ENCODE measurements at places on chromosomes 2 and 18.

DNA sequence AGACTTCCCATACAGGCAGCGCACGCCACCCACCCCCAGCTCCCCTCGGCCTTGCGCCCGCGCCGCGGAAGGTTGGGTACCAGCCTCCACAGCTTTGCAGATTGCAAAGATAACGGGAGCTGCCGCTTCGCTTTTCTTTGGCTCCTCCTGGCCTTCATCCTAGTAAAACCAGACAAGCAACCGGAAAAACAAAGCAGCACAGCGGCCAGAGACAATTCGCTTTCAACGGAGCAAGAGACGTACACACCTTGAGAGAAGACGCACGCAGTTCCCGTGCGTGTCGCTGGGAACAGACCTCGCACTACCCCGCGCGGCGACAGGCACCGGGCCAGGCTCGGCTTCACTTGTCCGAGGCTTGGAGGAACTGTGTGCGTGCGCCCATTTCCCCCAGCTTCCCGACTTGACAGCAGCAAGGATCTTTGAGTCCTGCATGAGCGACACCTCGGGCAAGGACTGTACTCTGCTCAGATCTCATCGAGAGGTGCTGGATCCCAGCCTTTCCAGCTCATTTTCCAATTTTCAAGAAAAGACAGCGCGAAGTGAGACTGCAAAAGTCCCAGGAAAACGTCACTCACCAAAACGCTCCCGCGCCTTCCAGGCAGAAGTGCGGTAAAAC, 964 bp downstream of the ZBTB7C start:
- DNase-seq, result no peak

GRCh38 chr2:3490191-3491170, 28.9 kb downstream of the ADI1 start:
- no peak for DNase-seq

- no peak for DNase-seq
Measured at GRCh38 chr2:224379986-224380385, 21.9 kb downstream of the FAM124B start.

DNA sequence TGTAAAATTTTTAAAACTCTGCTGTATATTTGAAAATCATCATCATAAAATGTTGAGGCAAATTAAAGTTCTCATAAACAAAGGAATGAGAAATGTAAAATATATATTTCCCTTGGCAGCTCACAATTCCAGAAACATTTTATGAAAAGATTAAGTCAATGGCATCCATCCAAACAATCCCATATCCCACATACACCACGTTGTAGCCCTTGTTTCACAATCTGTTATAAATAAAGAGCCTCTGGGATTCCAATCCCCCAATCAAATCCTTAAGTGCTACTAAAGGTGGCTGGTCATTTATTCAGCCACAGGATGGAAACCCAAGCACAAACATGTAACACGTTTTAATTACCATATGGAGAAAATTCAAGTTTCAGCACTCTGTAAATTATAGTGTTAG, 51.7 kb downstream of the GFPT1 start:
- DNase-seq, result no peak

DNA sequence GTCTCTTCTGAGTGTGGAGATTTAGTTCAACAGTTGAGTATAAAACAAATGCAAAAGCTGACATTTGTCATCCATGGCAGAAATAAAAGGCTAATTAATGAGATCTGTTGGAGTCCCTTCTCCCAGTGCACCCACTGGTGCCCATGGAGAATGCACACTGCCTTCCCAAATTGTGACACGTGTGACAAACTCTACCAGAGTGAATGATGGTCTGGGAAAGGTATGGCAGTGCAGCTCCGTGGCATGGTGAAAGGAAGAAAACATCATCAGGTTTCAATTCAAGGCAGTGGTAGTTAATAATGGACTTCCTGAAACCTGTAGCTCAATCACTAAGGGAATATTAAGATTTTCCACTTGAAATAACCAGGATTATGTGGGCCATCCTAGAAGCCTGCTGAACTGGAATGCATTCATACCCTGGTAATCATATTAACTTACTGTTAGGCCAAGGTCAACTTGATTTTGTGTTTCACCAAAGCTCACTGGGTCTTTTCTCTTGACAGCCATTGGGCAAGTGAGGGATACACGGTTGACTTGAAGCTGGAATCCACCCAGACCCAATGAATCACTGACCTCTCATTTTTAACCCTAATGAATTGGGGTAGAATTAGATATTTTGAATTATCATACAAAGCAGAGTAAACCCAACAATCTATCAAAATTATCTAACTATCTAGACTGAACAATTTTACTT, 167.6 kb downstream of the AFF3 start:
- DNase-seq, result no peak

DNA sequence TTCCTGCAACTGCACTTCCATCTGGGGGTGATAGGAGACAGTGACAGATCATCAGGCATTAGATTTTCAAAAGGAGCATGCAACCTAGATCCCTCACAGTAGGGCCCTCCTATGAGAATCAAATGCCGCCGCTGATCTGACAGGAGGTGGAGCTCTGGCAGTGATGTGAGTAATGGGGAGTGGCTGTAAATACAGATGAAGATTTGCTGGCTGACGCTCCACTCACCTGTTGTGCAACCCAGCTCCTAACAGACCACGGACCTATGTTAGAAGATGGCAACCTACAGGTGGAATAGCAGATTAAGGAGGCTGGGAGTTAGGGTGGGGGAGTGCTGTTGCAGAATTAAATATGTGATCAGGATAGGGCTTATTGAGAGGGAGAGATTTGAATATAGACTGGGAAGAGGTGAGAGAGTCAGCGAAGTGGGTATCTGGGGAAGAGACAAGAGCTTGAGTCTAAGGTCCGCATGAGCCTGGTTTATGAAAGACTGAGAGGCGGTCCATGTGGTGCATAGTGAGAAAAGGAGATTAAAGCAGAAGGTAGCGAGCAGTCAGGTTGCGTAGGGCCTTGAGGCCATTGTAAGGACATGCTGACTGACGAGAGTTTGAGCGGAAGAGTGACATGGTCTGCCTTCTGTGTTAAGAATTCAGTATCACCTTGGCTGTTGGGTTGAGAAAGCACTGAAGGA, 31.3 kb upstream of the TOGARAM2 start:
- no peak for DNase-seq

DNA sequence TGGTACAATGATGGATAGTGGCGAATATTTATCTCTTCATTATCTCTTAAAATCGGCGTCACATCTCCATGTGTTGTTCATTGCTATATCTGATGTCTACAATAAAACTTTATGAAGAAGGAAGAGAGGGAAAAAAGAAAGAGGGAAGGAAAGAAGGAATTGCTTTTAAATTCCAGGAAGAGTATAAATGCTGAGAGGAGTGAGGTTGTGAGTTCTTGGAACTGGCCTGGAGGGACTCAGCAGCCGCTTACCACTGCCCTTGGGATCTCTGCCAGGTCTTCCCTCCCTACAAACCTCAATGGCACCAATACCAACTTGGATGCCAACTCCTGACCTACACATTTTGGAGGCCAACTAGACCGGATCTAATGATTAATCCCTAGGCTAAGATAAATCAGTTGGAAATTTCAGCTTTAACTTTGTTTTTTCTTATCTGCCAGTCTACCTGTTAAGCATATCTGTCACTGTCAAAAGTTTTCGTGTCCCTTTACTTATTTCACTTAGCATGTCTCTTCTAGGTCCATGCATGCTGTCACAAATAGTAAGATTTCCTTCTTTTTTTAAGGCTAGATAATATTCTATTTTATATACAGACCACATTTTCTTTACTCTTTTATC, 9.8 kb downstream of the SCN9A start:
- DNase-seq, result no peak

GRCh38 chr2:974054-974453, 23.4 kb downstream of the SNTG2 start:
- no peak for DNase-seq

GRCh38 chr18:49878015-49878414, 64.7 kb upstream of the ACAA2 start:
- peak; percentile 43 for DNase-seq

DNA sequence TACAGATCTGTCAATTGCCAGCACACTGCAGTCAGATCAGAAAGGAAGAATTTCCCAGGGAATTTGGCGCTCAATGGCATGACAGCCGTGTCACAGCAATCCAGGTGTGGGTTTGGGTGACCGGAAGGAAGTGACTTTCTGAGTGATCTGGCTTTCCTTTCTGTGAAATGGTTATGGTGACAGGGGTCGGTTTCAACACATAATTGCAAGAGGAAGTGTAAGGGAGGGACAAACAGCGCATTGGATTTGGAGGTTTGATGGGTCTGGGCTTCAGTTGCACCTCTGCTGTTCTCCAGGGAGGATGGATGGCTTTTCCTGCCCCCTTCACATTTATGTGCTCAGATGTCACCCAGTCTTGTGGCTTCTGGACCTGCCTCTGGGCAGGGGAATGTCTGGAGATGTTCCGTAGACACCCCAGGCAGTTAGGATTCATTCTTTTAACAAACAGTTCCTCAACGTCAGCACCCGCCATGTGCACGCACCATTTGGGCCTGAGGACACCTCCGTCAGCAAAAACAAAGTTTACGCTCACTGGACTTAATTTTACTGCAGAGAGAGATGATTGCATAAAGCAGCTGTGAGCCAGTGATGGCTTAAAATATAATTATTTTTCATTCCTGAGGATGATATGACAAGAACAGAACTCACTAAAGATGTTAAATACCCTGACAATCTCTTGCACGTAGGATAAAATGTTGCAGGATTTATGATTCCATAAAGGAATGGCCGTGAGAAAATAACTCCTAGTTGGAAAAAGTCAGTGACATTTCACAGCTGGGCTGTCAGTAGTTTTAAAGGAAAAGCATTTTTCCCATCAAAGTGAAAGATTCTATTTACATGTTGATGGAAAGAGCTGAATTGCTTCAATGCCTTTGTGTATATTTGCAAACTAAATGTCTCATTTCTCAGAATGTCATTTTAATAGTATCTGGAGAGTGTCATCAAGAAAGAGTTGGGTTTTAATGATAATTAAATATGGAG, 36.9 kb downstream of the MBP start:
- no peak for DNase-seq

GRCh38 chr2:171018522-171018921, 89.5 kb downstream of the GORASP2 start:
- DNase-seq, result no peak

GRCh38 chr2:228103379-228103778, 78.1 kb downstream of the SPHKAP start:
- no peak for DNase-seq

- no peak for DNase-seq
Measured at GRCh38 chr2:74036450-74037195, 51.9 kb downstream of the TET3 start.

DNA sequence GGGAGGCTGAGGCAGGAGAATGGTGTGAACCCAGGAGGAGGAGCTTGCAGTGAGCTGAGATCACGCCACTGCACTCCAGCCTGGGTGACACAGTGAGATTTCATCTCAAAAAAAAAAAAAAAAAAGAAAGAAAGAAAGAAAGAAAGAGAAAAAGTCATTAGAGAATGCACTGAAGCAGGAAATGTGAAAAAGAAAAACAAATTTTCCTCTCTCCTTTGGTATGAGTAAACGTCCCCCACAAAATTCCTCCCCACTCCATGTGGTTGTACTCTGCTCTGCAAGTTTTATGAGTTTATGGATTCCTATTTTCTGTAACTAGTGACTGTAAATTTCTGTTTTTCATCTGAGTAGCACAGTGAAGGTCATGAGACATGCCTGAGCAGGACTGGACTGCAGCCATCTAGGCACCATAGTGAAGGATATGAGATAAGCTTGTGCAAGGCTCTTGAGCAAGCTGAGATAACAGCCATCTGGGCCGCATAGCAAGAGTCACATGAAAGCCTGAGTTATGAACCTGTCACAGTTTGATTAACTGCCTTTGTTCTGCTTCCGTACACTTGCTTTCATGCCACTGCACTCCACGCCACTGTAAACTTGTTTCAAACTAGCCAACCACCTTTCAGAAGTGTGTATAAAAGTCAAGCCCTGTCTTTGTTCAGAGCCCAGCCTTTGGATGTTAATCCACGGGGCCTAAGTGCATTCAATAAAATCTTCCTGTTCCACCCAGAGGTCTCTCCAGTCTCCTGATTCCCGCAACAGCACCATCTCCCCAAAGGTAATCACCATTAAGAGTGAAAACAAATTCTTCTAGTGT, 50.2 kb downstream of the SKA1 start:
- DNase-seq, result peak; percentile 61

DNA sequence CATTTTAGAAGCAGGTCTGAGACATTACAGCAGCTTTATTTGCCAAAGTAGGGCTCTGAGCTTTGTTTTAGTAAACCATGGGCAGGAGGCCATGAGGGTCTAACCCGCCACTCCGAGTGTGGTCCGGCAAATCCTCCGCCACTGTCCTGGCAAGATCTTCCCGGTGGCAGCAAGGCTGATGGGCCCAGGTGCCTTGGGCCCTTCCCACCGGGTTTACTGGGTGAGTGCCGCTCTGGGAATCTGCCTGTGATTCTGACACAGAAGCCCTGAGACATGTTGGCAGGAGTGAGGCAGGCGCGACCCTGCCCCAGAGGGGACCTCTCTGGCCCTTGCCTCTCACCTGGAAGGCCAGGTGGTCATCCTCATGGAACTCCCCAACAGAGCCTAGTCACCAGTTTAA, 29.9 kb downstream of the MTERF4 start:
- DNase-seq, result no peak

GRCh38 chr2:128754246-128754724, 435.6 kb upstream of the HS6ST1 start:
- DNase-seq, result no peak

GRCh38 chr2:48228345-48228684, 301.6 kb upstream of the STON1 start:
- no peak for DNase-seq

- no peak for DNase-seq
Measured at GRCh38 chr2:53905396-53905795, 45.6 kb upstream of the GPR75 start.

GRCh38 chr2:112706170-112706664, 14.6 kb upstream of the NT5DC4 start:
- peak; percentile 81 for DNase-seq

DNA sequence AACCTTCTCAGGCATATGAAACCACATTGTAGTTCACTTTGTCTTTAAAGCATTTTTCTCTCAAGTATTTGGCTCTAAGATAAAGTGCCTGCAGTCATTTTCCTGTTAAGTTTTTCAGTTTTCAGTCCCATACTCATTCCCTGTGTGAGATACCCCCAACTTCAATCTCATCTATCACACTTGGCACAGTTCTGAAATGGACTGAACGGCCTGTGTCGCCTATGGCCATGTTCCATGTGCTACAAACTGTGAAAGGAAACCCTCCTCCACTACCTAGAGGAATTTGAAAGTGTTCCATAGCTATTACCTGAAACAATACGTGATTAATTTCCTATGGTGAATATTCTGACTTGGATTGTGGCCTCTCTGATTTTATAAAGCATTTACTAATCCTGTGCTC, 319.1 kb downstream of the CTNNA2 start:
- no peak for DNase-seq
